ENCODE measurements at places on chromosomes 11 and 22. TPM values are rescaled to one million over a fixed set of nuclear protein-coding genes. Genes with fewer than 3 reads are reported as not detected.

PDE2A gene
- total RNA-seq, result 0.18 TPM

APOA5 gene
- total RNA-seq, result not detected

CNTN5 gene
- not detected for total RNA-seq

H19 gene
- 1.7 TPM for total RNA-seq

KCNA4 gene
- not detected for total RNA-seq

PDGFB gene
- total RNA-seq, result 0.14 TPM

THRSP gene
- total RNA-seq, result not detected

ABTB2 gene
- 3.1 TPM for total RNA-seq

SCUBE2 gene
- total RNA-seq, result 4.4 TPM

EIF4G2 gene
- 655 TPM for total RNA-seq

NFAM1 gene
- total RNA-seq, result not detected

LARGE2 gene
- total RNA-seq, result 0.09 TPM

RPUSD4 gene
- 26.0 TPM for total RNA-seq

FOSL1 gene
- 4.4 TPM for total RNA-seq

MGAT3 gene
- total RNA-seq, result under 0.01 TPM

TEX54 gene
- not detected for total RNA-seq

RBFOX2 gene
- 164 TPM for total RNA-seq

ANGPTL5 gene
- under 0.01 TPM for total RNA-seq

DTX4 gene
- total RNA-seq, result 3.6 TPM

PRODH gene
- 0.18 TPM for total RNA-seq

VSIG10L2 gene
- total RNA-seq, result 0.14 TPM

FREY1 gene
- total RNA-seq, result 1.00 TPM

KCNK4 gene
- total RNA-seq, result not detected

C22orf31 gene
- 0.14 TPM for total RNA-seq

GGTLC2 gene
- not detected for total RNA-seq

TMPRSS5 gene
- total RNA-seq, result 0.14 TPM

KCNJ1 gene
- total RNA-seq, result not detected

WNT7B gene
- not detected for total RNA-seq

FXYD2 gene
- not detected for total RNA-seq

CARNS1 gene
- total RNA-seq, result 0.09 TPM

P2RX3 gene
- not detected for total RNA-seq

NRGN gene
- not detected for total RNA-seq

KRTAP5-8 gene
- not detected for total RNA-seq

SSH3 gene
- 10.3 TPM for total RNA-seq

RIMBP3C gene
- 0.14 TPM for total RNA-seq

CABP4 gene
- total RNA-seq, result not detected

AKIP1 gene
- 33.6 TPM for total RNA-seq

CRYBA4 gene
- not detected for total RNA-seq

PTPN5 gene
- not detected for total RNA-seq

FAM118B gene
- total RNA-seq, result 14.4 TPM

OR6T1 gene
- total RNA-seq, result not detected

RTN4R gene
- total RNA-seq, result 0.28 TPM

SAC3D1 gene
- 6.4 TPM for total RNA-seq

MISFA gene
- 0.71 TPM for total RNA-seq

PRR5L gene
- total RNA-seq, result 6.3 TPM
